ENCODE measurements at places on chromosomes 4 and X. TPM values are rescaled to one million over a fixed set of nuclear protein-coding genes. Genes with fewer than 3 reads are reported as not detected.

The MAGIX gene
- total RNA-seq: 1.2 TPM

DNA sequence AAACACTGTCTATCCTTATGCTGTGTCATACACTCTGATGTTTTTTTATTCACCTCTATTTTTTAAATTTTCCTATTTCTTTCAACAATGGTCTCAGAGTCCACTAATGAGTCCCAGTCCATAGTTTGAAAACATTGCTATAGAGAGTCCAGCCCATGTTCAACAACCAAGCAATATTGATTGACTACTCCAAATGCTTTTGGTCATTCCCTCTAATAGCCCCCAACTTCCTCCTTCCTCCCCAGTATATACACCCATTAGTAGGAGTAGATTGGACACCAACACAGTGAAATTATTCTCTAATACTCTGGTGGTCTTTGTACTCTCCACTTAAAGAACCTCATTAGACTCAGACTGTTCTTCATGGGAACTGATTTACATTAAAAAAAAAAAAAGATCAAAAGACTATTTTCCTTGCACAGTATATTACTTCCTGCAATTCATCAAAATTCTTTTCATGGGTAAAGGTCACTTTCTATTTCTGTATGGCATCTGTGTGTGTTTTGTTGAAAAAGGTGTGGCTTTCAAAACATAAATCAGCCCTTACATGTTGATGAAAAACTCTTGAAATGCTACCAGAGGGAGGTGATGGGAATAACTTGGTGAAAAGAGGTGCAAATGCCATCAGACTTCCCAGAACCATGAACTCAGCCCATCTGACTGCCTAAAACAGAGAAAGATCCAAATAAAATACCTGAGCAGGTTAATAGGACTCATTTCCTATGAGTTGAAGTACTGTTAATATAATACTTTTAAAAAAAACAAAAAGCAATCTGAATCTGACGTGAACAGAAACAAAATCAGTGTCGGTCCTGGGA, 250.3 kb upstream of the KLF3 start:
- no peak for DNase-seq

GRCh38 chr4:3082925-3083515, 8.5 kb downstream of the HTT start:
- DNase-seq: no peak

The ARHGAP36 gene
- 0.09 TPM for total RNA-seq

DNA sequence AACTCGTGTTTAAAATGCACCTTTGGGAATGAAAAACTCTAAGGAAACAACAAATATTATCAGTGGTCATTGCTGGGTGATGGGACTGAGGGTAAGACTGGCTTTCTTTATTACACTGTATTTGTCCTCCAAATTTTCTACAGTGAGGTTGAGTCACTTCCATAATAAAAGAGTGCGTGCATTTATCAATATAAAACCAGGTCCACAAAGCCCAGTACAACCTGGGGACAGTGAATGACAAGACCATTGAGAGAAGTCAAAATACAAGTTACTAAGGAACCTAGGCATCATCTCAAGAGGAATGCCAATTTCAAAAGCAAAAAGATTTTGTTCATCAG, 76.4 kb downstream of the MAGED4 start:
- DNase-seq: no peak

DNA sequence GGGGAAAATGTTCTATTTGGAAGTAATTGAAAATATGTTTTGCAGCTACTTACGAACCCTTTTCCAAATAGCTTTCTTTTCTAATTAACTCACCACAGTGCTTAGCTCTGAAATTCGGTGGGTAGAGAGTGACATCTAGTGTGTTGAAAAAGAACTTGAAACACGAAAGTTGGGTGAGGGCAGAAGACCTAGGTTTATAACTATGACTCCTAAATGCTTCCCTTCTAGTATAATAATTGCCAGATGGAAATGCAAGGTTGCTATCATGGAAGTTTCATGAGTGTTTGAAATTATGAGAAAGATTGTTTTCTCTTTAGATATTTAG, 77.3 kb upstream of the NOCT start:
- DNase-seq: no peak

Data from WTC11 (cell line).